ENCODE measurements at places on chromosomes 1 and 21. TPM values are rescaled to one million over a fixed set of nuclear protein-coding genes. Genes with fewer than 3 reads are reported as not detected.

VSIG8 gene
- total RNA-seq, result 0.07 TPM

BRDT gene
- total RNA-seq, result not detected

PIGV gene
- 5.9 TPM for total RNA-seq

GJB5 gene
- total RNA-seq, result not detected

SZRD1 gene
- total RNA-seq, result 94.1 TPM

TSPAN2 gene
- 0.95 TPM for total RNA-seq

COL9A2 gene
- 0.23 TPM for total RNA-seq

CLDN17 gene
- total RNA-seq, result not detected

PBX1 gene
- 24.7 TPM for total RNA-seq

MAP3K7CL gene
- total RNA-seq, result 1.5 TPM

LCE5A gene
- total RNA-seq, result not detected

ERMAP gene
- 3.5 TPM for total RNA-seq

CD53 gene
- not detected for total RNA-seq

TLCD4 gene
- total RNA-seq, result 3.6 TPM

CYP4A11 gene
- total RNA-seq, result not detected

C1orf105 gene
- total RNA-seq, result not detected

SELE gene
- total RNA-seq, result not detected

NBPF6 gene
- total RNA-seq, result not detected

TSPEAR gene
- total RNA-seq, result not detected

SARS1 gene
- total RNA-seq, result 103 TPM

HAO2 gene
- not detected for total RNA-seq

TEX38 gene
- not detected for total RNA-seq

PLA2G5 gene
- not detected for total RNA-seq

PDZK1 gene
- 0.95 TPM for total RNA-seq

C1orf52 gene
- 21.1 TPM for total RNA-seq

PKP1 gene
- 0.08 TPM for total RNA-seq

LAMC1 gene
- total RNA-seq, result 110 TPM

ITGB2 gene
- total RNA-seq, result 0.72 TPM

TSACC gene
- 1.4 TPM for total RNA-seq

TMEM125 gene
- not detected for total RNA-seq

DNAJC6 gene
- total RNA-seq, result 5.2 TPM

IGFN1 gene
- 1.1 TPM for total RNA-seq

TCP10L gene
- 0.90 TPM for total RNA-seq

FOXD3 gene
- total RNA-seq, result 0.90 TPM

ETV3L gene
- total RNA-seq, result not detected

EXOSC10 gene
- total RNA-seq, result 37.5 TPM

OPTC gene
- not detected for total RNA-seq

FCRL2 gene
- total RNA-seq, result not detected

BCL10 gene
- 16.1 TPM for total RNA-seq

PTAFR gene
- 0.23 TPM for total RNA-seq

IL20 gene
- not detected for total RNA-seq

UROD gene
- total RNA-seq, result 48.7 TPM

TNFAIP8L2 gene
- total RNA-seq, result not detected

LCE3E gene
- total RNA-seq, result not detected

LDLRAD1 gene
- not detected for total RNA-seq

ZBTB8OS gene
- total RNA-seq, result 49.6 TPM

CD48 gene
- total RNA-seq, result not detected

HRNR gene
- not detected for total RNA-seq

DOCK7 gene
- 72.8 TPM for total RNA-seq

PFDN2 gene
- total RNA-seq, result 118 TPM

FCER1G gene
- not detected for total RNA-seq

F11R gene
- 59.7 TPM for total RNA-seq

TMEM51 gene
- total RNA-seq, result 41.6 TPM

PRDX6 gene
- total RNA-seq, result 280 TPM

Data from A549 treated with RU486 at 1 μM for 4 hours (cell line).